ENCODE measurements at places on chromosomes 7 and 10.

GRCh38 chr10:101033276-101033675 is 2.2 kb downstream of the SFXN3 start:
- DNase-seq: no peak

DNA sequence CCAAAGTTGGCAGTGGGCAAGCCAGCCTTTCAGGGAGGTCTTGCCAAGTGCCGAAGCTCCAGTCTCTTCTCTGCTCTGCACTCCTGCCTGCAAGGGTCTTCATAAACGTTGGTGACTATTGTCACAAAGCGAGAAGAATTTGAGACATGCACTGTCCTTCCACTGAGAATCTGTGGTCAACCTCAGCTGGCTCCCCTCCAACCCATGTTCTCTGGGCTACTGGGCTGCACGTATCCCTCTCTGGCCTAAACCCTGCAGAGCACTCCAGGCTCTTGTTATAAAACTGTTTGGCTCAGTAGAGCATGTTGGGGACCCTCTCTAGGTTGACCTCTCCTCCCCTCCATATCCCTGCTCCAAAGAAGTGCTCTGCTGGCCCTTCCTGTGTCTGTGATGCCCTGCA is 260.4 kb upstream of the NFE2L3 start:
- DNase-seq: no peak

DNA sequence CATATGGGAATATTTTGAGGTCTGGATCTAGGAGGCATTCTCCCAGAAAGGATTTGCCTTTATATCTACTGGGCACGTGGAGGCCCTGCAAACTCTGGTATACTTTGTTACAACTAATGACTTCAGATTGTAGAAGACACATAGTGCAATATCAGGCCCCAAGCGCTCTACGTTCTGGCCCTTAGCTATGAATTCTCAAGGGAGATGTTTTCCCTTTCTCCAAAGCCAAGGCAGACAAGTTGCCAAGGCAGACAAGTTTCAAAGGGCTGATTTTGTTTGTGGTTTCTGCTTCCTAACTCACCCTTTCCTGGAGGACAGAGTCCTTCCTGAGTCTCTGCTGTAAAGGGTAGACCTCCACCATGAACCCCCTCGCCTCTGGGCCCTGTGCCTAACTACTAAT is 99.4 kb upstream of the CTTNBP2 start:
- no peak for DNase-seq

GRCh38 chr7:7789551-7789988 is 71.2 kb upstream of the RPA3 start:
- DNase-seq: no peak

DNA sequence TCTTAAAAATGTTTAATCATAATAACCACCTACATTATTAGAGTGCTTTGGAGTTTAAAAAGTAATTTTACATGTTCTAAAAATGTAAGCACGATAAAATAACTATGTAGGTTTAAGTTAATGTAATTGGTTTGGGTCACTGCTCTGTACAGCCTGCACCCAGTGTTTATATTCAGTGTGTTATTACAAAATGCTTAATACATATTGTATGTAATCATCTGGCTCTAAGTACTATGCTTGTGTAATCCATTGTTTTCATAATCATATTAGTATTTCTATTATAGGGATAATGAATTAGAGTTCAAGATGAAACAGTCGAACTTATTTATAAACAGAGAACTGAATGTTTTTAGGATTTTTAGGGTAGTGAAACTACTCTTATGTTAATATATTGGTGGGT is 13.1 kb downstream of the RPA3 start:
- DNase-seq: no peak

DNA sequence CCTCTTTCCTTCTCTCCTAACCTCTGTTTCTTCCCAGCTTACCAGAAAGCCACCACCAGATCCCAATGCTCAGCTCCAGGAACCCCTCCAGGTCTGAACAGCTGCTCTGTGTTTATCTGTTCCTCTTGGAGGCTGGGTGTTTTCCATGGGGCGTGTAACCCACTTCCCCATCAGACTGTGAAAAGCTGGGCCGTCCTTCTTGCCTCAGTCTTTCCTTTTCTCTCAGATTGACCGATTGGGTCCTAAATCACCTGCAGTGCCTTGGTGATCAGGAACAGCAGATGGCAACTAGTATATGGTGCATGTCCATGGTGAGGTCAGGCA is 4.8 kb downstream of the SH3PXD2A start:
- DNase-seq: no peak

GRCh38 chr7:43576241-43576640 is 6.7 kb upstream of the STK17A start:
- no peak for DNase-seq

DNA sequence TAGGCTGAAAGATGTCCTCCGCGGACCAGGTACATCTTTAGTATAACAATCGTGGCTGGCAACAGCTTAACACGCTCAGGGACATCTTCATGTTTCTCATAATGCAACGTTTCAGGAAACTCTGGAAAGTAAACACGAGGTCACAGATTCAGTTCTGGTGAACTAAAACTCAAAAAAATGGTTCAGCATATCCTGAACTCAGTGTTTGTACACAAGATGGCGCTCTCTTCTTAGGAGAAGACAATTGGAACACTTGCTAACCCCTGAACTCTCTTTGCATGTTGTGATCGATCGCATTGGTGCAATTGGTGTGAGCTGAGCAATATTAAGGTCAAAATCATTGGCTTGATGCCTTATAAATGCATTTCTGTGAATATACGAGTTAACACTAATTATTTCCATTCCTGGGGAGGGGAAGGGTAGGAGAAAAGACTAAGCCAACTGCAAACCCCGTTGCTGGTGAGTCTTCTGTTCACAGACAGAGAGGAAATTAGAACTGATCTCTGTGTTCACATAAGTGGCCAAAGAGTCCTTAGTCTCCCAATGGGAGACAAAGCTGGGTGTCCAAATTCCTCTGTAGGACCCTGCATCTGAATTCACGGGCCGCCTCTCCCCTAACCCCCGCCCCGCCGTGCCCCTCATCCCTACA is 52.6 kb upstream of the FAM180A start:
- peak; percentile 71 for DNase-seq

GRCh38 chr7:28407651-28408050 is 4.7 kb upstream of the CREB5 start:
- DNase-seq: peak; percentile 75

DNA sequence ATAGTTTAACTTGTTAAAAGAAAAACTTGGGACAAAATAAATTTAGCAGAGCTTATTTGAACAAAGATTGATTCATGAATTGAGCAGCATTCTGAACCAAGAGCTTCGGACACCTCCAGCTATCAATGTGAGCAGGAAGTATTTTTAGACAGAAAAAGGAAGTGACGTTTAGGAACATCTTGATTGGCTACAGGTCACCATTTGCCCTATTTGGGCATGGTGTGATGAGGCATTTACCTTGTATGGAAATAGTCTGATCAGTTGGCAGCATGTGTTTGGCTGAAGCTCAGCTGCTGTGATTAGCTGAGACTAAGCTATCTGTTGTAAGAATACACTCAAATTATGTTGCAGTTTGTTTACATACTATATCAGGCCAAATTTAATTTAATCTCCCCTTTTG is 185.1 kb downstream of the ATRNL1 start:
- no peak for DNase-seq

DNA sequence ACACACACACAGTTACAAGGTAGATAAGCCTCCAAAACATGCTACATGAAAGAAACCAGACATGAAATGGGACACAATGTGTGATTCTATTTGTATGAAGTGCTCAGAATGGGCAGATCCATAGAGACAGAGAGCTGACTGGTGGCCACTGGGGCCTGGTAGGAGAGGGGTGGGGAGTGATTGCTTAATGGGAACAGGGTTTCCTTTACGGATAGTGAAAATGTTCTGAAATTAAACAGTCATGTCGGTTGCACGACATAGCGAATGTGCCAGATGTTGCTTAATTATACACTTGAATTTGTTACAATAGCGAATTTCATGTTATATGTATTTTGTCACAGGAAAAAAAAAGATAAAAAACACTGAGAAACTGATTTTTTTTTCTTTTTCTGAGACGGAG is 122.3 kb downstream of the SPDYE5 start:
- no peak for DNase-seq

GRCh38 chr10:2914741-2915140 is 152.6 kb upstream of the PFKP start:
- no peak for DNase-seq

- DNase-seq: no peak
Observed at GRCh38 chr10:50629495-50630122, 5.9 kb upstream of the SGMS1 start.

DNA sequence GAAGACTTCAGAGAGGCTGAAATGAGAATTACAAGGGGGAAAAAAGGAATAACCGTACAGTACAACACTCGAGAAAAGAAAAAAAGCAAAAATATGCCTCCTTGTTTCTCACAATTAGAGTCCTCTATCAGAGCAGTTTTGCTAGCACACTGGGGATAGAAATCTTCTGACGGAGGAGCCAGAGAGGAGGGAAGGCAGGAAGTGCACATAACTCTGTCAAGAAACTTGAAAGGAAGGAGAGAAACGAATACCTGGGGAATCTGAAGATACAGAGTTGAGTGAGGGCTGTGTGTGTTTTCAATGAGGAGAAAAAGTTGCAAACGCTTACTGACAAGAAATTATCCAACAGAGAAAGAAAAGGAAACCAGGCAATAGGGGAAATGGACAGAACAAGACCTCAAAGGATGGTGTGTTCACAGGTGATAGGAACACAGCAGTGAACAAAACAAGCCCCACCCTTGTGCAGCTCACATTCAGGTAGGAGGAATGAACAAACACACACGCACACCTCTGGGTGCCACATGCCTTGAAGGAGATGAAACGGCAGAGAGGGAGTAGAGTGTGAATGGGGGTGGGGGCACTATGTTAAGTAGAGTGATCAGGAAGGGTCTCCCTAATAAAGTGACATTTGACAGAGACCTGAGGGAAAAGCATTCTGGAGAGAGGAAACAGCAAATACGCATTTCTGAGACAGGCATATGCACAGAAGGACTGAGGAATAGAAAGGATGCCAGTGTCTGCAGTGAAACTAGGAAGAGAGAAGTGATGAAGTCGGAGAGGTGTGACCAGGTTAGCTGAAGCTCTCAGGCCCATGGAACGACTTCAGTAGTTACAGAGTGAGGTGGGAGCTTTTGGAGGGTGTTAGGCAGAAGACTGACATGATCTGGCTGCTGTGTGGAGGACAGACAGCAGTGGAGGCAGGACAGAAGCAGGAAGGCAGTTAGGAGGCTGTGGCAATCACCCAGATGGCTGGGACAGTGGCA is 46.7 kb upstream of the SPOCK2 start:
- no peak for DNase-seq

- peak; percentile 82 for DNase-seq
Observed at GRCh38 chr10:71713135-71714030, 6.2 kb downstream of the C10orf105 start.

DNA sequence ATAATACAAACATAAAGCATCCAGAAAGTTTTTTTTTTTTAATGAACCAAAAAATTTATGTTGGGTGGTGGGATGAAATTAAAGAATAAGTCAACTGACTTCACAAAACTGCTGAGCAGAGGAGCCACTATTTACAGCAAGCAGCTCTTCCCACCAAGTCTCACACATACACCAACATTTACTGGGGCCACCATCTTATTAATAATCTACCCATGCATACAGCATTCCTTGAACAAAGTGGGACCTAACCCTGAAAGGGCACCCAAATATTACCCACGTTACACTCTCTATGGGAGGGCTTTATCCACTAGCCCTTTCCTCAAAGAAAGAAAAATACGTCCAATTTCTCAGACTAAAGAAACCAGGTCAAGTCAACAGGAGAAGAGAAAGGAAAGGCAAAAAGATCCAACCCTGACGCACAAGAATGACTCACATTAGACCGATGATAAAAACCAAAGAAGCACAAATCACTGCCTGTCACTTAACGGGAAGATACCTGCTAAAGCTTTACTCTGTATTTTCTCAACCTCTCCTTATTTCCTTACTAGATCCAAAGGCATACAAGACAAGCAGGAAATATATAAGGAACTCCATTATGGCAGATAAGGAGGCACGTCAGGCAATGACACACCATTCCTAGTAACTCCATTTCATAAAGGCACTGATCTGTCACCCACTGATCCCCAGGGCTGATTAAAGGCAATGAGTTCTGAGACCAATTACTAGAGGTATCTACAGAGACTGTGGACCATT is 141.8 kb upstream of the ASAH2 start:
- DNase-seq: no peak

- DNase-seq: no peak
Observed at GRCh38 chr10:66283064-66283463, 642.8 kb upstream of the LRRTM3 start.

GRCh38 chr10:98445200-98445812 is 1.4 kb downstream of the HPS1 start:
- DNase-seq: no peak

GRCh38 chr7:7641129-7641663 is 644 bp downstream of the UMAD1 start:
- DNase-seq: no peak

GRCh38 chr7:39336442-39336841 is 229.8 kb upstream of the YAE1 start:
- no peak for DNase-seq

DNA sequence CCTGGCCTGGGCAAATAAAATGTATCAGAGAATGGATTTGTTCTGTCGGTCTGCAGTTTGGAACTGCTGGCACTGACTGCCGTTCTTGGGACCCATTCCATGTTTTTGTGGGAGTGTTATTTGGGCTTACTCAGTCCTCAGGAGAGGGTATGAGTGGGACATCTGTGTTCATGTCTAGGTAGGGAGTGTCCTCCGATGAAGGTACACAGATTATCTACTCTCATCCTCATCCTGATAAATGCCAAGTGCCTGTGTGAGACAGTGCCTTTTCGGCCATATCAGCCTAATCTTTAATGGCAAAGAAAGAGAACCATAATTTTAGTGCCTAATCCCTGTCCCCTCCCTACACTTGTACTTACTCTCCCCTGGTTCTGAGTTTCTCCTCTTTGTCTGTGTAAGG is 409.4 kb downstream of the REEP3 start:
- no peak for DNase-seq

DNA sequence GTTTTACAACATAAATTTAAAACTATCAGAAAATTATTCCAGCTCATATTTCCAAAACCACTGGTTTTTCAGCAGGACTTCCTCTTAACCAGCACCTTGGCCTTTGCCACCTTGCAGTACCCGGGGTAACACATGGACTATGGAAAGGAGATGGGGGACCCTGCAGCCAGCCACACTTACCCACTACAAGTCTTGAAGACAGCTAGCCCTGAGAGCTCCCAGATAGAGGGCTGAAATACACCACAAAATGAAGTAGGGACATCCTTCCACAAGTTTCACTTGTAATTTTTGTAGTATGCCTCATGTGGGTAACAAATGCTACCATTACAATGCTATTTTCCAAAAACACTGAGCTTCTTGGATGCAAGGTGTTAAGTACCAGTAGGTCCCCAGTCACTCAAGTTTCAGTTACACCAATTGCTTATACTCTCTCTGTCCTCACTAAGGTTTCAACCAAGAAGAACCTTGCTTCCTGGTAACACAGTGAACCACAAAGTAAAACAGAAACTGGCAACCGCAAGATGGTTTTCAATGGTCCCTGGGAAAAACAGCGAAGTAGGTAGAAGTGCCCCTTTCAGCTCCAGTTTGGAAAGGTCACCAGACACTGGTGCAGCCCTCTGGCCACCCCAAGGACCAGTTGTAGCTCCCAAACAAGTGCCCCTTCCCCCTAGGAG is 110.9 kb downstream of the SGMS1 start:
- no peak for DNase-seq
